Astrocyte (in vitro differentiated cells and primary cell): ENCODE measurements at places on chromosomes 2 and 18. TPM values are rescaled to one million over a fixed set of nuclear protein-coding genes. Genes with fewer than 3 reads are reported as not detected.

DNA sequence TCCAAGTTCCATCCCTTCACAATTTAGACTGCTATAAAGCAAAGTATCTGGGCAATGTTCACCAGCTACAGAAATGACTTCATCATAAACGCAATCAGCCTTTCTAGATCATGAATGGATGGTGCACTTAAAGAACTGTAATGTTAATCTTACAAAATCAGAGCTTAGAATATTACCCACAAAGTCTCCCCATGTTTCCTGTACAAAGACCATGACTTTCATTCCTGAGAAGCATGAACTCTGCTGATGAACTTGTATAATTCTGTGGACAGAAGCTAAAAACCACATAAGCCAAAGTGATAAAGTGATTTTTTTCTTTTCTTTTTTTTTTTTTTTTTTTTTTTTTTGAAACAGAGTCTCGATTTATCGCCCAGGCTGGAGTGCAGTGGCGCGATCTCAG, 53.3 kb downstream of the C1D start:
- no peaks in the 10 kb centered on the region for H3K27me3 ChIP-seq
- DNase-seq: no peak
- H3K27ac ChIP-seq: no peak overlapping the region
- no peaks in the 10 kb centered on the region for H3K36me3 ChIP-seq
- no peak overlapping the region for H3K4me3 ChIP-seq

DNA sequence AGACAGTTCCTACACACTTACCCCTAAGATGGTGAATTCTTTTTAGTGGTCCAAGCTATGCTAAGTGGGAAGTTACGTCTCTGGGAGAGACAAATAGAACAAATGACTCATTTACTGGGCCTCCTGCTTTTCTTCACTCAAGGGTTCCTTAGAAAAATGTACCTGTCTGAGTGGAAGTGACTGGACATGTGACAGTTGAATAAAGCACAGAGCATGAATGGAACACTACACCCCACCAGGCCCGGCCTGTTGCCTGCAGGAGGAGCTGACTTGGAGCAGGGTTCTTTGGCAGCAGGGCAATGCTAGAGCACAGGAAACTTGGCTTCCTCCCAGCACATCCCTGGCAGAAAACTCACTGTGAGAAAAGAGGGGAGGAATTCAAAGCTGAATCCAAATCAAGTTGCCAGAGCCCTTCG, 451.0 kb upstream of the SETBP1 start:
- DNase-seq: peak; percentile 69
- H3K27ac ChIP-seq: no peak overlapping the region
- no peaks in the 10 kb centered on the region for H3K27me3 ChIP-seq
- H3K4me1 ChIP-seq: no peaks in the 10 kb centered on the region
- no peak overlapping the region for H3K4me3 ChIP-seq
- no peaks in the 10 kb centered on the region for H3K36me3 ChIP-seq

- no peak overlapping the region for H3K4me3 ChIP-seq
- peaks cover 6% of the 10 kb centered on the region for H3K36me3 ChIP-seq
- peak overlapping the region; percentile 59 for H3K27ac ChIP-seq
- peak; percentile 91 for DNase-seq
- H3K4me1 ChIP-seq: peaks cover 39% of the 10 kb centered on the region
- H3K27me3 ChIP-seq: no peaks in the 10 kb centered on the region
Measured at GRCh38 chr2:121360566-121361300, 75.7 kb upstream of the TFCP2L1 start.

The LRRTM1 gene
- not detected in 2 replicates for total RNA-seq

DNA sequence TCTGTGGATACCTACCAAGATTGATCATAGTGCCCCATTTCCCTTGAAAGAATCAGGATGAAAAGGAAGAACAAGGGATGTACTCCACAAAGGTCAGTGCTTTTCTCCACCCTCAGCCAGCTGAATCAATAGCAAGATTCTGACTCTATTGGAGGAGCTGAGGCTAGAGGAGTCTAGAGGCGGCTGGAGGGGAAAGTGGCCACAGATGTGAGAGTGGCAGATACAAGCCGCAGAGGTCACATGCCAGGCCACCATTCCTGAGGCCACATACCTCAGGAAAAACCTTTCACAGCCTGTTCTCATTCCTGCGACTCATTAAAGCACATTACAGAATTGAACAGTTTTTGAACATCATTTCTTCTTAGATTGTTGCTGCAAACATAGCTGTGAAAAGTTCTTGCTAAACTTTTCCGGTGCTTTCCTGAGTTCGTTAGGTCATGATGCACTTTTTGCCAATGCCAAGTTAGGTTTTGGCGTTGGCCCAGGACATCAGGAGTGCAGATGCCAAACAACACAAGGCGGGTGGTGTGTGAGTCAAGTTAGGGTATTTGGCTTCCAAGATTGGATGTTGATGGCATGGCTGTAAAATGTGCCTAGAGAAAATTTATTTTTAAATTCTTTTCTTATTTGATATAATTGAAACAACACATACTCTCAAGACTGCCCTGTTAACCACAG, 160.7 kb upstream of the SP5 start:
- no peak overlapping the region for H3K27ac ChIP-seq
- H3K4me1 ChIP-seq: no peaks in the 10 kb centered on the region
- DNase-seq: peak; percentile 33
- H3K4me3 ChIP-seq: no peak overlapping the region
- no peaks in the 10 kb centered on the region for H3K36me3 ChIP-seq

GRCh38 chr2:227479865-227480475, 8.0 kb downstream of the AGFG1 start:
- H3K4me1 ChIP-seq: no peaks in the 10 kb centered on the region
- H3K27ac ChIP-seq: no peak overlapping the region
- H3K36me3 ChIP-seq: no peaks in the 10 kb centered on the region
- no peak overlapping the region for H3K4me3 ChIP-seq
- H3K27me3 ChIP-seq: no peaks in the 10 kb centered on the region

- no peak overlapping the region for H3K27ac ChIP-seq
- peaks cover 7% of the 10 kb centered on the region for H3K4me1 ChIP-seq
- H3K27me3 ChIP-seq: no peaks in the 10 kb centered on the region
- no peaks in the 10 kb centered on the region for H3K36me3 ChIP-seq
Measured at GRCh38 chr18:39845631-39846030, 2109.4 kb upstream of the PIK3C3 start.

DNA sequence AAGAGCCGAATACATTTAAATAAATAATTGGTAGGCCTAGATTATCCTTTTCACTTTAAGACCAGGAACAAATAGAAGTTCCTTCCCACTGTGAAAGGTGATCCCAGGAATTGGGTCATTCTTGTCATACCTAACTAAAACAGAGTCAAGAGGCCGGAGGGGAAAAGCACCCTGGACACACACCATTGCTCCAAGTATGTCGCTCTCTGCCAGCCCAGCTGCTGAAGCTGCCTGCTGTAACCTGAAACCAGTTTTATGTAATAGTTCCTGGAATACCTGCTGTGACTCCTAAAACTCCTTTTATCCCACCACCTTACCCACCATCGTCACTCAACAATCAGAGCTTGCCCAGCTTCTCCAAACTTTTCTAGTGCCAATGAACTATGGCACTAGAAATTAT, 217.1 kb downstream of the PTPRM start:
- no peak overlapping the region for H3K27ac ChIP-seq
- H3K27me3 ChIP-seq: no peaks in the 10 kb centered on the region
- H3K36me3 ChIP-seq: no peaks in the 10 kb centered on the region
- no peak for DNase-seq

DNA sequence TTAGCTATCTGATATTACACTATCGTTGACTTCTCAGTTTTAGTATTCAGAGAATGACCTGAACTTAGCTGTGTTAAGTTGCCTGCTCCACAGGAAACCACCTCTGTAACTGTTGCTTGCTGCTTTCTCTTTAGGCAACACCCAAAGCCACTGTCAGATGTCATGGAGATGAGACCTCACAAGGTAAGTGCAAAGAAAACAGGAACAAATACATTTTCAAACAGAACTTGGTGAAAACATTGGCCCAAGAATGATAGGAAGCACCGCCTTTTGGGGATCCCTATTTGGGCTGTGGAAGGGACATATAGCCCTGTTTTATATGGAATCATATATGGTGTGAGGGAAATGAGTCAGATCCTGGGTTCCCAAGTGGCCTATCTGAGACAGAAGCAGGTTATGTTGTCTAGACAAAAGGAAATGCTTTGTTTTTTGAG, 143.4 kb downstream of the UBE2E3 start:
- H3K4me3 ChIP-seq: no peak overlapping the region
- H3K27ac ChIP-seq: peak overlapping the region; percentile 76
- DNase-seq: peak; percentile 28
- H3K27me3 ChIP-seq: no peaks in the 10 kb centered on the region
- peaks cover 10% of the 10 kb centered on the region for H3K4me1 ChIP-seq
- no peaks in the 10 kb centered on the region for H3K36me3 ChIP-seq

DNA sequence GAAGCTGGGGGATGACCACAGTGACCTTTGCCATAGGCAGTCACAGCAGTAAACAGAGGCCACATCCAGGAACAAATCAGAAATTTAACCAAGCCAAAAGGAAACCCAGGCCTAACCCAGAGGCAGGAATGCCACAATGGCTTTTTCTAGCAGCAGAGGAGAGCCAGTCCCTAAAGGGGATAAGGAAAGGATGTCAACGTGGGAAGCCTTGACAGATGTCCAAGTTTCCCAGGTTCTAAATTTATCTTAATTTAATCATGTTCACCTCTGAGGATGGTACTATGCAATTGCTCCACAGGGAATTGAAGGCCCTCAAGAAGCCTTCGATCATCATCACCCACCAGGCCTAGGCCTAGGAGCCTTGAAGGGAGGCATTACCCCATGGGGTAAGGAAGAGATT, 374.7 kb downstream of the TNS1 start:
- no peak overlapping the region for H3K4me3 ChIP-seq
- peaks cover under 1% of the 10 kb centered on the region for H3K4me1 ChIP-seq
- H3K36me3 ChIP-seq: no peaks in the 10 kb centered on the region
- no peak for DNase-seq
- H3K27ac ChIP-seq: no peak overlapping the region

DNA sequence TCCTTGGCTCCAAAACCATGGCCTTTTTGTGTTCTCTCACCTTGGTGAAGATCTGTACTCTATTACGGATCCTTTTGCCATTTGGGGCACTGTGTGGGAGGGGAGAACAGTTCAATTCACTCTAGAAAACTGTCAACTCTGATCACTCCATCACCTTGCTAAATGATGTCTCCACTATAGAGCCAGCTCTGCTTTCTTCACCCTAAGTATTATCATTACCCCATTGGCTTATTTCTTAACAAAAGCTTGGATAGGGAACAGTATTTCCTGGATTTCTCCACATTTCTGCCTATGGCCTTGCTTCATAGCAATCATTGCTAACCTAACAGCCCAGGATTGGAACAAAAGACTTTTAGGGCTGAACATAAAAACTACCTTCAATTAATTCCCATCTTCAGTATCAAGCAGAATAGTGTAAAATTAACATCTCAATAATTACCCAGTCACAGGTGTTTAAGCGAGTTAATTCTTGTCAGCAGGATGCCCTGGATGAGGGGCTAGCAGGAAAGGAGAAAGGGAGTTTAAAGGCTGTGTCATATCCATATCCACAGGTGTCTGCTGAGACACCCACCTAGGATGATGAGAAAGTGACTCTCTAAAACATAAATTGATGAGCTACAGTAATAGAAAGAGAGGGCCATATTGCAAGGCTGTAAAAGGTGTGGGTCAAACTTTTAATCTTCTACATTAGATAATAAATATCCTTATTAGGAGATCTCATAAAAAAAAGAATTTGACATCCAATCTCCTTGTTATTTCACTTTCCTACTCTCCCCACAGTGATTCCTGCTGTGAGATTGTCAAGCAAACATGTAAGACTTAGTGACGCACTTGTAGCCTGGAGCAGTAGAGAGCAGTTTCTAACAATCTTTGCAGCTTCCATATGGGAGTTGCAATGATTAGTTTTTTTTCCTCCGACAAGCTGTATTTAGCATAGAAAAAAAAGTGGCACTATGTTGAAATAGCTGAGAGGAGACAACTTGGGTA, 589.5 kb upstream of the NXPH2 start:
- no peak overlapping the region for H3K4me3 ChIP-seq
- H3K36me3 ChIP-seq: no peaks in the 10 kb centered on the region
- H3K27me3 ChIP-seq: no peaks in the 10 kb centered on the region
- H3K4me1 ChIP-seq: no peaks in the 10 kb centered on the region

GRCh38 chr18:67007085-67007484, 403.2 kb upstream of the CDH19 start:
- no peaks in the 10 kb centered on the region for H3K27me3 ChIP-seq
- no peaks in the 10 kb centered on the region for H3K36me3 ChIP-seq
- H3K4me3 ChIP-seq: no peak overlapping the region
- DNase-seq: no peak

- H3K36me3 ChIP-seq: no peaks in the 10 kb centered on the region
- no peak overlapping the region for H3K4me3 ChIP-seq
- H3K27ac ChIP-seq: no peak overlapping the region
- H3K4me1 ChIP-seq: peaks cover 6% of the 10 kb centered on the region
- peak; percentile 70 for DNase-seq
- H3K27me3 ChIP-seq: no peaks in the 10 kb centered on the region
Measured at GRCh38 chr2:133561045-133561852, 7.0 kb downstream of the NCKAP5 start.

DNA sequence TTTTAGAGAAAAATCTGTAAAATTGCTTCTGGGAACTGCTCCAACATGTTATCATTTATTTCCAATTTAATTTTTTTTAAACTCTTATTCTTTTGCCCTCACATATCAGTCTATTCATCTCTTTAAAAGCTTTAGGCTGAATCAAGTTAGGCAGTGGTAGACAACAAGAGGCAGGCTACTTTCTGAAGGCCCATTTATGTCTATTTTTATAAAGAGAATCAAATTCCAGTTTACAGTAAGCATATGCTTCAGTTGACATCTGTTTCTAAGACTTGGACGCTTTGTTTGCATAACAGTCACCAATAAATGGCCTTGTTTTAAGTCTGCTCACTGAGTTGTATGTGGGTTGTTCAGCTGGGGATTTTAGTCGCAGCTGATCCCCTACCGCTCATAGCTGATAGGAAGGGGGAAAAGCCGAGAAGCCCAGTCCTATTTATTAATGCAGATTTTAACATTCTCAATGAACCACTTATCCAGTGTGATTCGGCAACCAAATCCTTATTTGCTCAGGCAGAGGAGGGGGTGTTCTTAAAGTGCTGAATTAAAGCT, 260.4 kb upstream of the SIX3 start:
- H3K36me3 ChIP-seq: no peaks in the 10 kb centered on the region
- peaks cover 5% of the 10 kb centered on the region for H3K27me3 ChIP-seq
- no peak overlapping the region for H3K4me3 ChIP-seq

GRCh38 chr2:218962859-218963492, 3.5 kb downstream of the CDK5R2 start:
- H3K36me3 ChIP-seq: no peaks in the 10 kb centered on the region
- H3K27me3 ChIP-seq: peaks cover 39% of the 10 kb centered on the region
- DNase-seq: peak; percentile 71
- peaks cover 14% of the 10 kb centered on the region for H3K4me1 ChIP-seq

- no peak overlapping the region for H3K4me3 ChIP-seq
- peaks cover 3% of the 10 kb centered on the region for H3K27me3 ChIP-seq
- H3K36me3 ChIP-seq: no peaks in the 10 kb centered on the region
- no peak overlapping the region for H3K27ac ChIP-seq
- DNase-seq: no peak
Measured at GRCh38 chr2:127818241-127818640, 7.3 kb upstream of the WDR33 start.

The NT5DC4 gene
- not detected in 2 replicates for total RNA-seq

DNA sequence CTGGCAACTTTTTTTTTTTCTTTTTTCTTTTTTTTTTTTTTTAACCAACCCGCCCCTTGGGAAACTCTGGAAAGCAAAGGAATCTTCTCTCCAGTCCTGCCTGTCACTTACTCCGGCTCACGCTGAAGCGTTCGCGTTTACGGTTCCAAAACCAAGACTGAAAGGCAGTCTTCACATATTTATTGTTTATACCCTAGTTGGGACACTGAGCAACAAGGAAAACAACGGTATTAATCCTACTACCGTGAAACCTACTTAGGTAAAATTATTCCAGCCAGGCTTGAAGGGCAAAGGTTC, 125.4 kb downstream of the OSBPL1A start:
- peak overlapping the region; percentile 71 for H3K27ac ChIP-seq
- peaks cover 10% of the 10 kb centered on the region for H3K4me1 ChIP-seq
- H3K27me3 ChIP-seq: no peaks in the 10 kb centered on the region
